Ureter (tissue), 1 donor: ENCODE measurements at places on chromosomes 2 and 18. TPM values are rescaled to one million over a fixed set of nuclear protein-coding genes. Genes with fewer than 3 reads are reported as not detected.

RTP5 gene
- total RNA-seq, result 0.21 TPM

PPM1G gene
- 61.7 TPM for total RNA-seq

LOXL3 gene
- 6.4 TPM for total RNA-seq

UPP2 gene
- not detected for total RNA-seq

HOXD12 gene
- not detected for total RNA-seq

IHH gene
- total RNA-seq, result not detected

MBOAT2 gene
- 40.7 TPM for total RNA-seq

IL1F10 gene
- total RNA-seq, result not detected

LYPD1 gene
- 0.36 TPM for total RNA-seq

SPATA3 gene
- not detected for total RNA-seq

GRCh38 chr18:24993628-24994027 lies 358.3 kb downstream of the ZNF521 start:
- no peak for DNase-seq

GRCh38 chr18:53380063-53380639 lies 844.3 kb downstream of the MBD2 start:
- DNase-seq, result no peak

DNA sequence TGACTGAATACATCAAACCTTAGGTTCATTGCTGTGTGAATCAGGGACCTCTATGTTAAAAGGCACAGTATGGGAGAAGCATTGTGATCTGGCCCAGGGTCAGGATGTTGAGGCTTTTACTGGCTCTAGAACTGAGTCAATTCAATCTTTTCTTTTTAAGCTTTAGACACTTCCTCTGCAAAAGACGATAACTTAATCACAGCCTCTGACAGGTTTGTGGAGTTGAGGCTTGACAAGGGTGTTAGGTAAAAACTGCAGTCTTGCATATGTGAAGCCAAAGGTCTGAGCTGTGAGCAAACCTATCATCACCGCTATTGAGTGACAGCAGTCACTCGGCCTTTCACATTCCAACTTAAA lies 17.3 kb upstream of the ARHGAP25 start:
- no peak for DNase-seq

DNA sequence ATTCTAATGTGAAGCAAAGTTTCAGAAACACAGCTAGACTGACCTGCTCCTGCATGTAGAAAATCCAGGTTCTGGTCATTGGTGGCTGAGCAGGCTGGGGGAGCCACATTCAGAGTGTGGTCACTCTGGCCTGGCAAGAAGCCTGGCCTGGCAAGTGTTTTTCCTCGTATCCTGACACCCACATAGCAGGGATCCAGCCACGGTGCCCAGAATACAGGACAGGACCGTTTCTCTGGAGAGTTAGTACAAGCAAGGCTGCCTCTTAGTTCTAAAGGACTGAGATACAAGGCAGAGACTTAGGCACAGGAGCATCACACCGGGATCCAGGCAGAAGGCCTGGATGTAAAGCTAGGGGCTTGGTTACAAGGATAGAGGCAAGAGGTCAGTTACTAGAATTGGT lies 4.8 kb upstream of the LAMA1 start:
- DNase-seq, result no peak

DNA sequence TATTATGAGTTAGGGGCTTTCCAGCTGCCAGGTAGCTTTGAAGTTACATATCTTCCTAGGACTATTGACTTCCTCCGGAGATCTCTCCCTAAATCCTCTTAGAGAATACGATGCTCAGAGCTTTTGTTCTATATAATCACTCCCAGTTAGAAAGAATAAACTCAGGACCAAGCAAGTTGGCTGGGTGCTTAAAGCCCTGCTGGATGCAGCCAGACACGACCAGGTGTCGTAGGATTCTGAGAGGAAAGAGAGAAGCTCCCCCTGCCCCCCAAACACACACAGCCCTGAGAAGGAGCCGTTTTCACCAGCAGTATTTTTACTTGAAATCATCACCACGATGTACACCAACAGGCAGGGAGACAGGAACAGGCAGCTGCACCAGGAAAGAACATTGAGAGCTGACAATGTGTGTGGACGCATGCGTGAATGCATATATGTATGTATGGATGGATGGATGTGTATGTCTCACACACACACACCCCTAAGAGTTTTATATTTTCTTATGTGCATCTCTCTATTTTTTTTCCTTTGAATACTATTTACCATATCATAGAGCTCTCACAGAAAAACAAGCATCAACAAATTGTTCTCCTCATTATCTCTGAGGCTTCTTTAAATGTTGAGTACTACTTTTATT lies 382.6 kb downstream of the EPHA4 start:
- no peak for DNase-seq

GRCh38 chr2:163649080-163649479 lies 86.7 kb downstream of the FIGN start:
- no peak for DNase-seq

- DNase-seq, result peak; percentile 92
These were observed 2.2 kb downstream of the RND3 start for GRCh38 chr2:150485114-150485870.

- DNase-seq, result no peak
These were observed 37.5 kb upstream of the NPAS2 start for GRCh38 chr2:100782380-100782878.

- DNase-seq, result no peak
These were observed 41.6 kb downstream of the ANKRD44 start for GRCh38 chr2:197268786-197269584.

GRCh38 chr2:134260713-134261112 lies 6.8 kb downstream of the MGAT5 start:
- DNase-seq, result no peak

DNA sequence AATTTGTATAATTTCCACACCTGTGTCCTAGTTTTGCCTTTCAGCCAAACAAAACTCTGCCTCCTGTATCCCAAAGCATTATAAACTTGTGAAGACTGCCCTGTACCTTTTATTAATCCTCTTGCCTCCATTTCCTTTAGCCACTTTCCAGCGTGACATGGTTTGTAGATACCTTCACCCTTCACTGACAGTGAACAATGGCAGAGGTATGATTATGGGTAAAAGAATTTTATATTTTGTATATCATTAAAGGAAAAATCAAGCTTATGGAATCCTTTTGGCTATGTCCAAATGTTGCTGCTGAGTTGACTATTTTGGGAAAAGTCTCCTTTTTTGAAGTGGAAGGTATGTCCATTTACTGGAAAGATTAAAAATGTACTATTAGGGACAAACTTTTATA lies 251.7 kb downstream of the HNMT start:
- no peak for DNase-seq

- DNase-seq, result no peak
These were observed 133.4 kb upstream of the SPATS2L start for GRCh38 chr2:200172944-200173581.

GRCh38 chr2:205714058-205714776 lies 31.9 kb downstream of the NRP2 start:
- DNase-seq, result no peak

- DNase-seq, result no peak
These were observed 22.3 kb downstream of the DTNB start for GRCh38 chr2:25651066-25651465.

DNA sequence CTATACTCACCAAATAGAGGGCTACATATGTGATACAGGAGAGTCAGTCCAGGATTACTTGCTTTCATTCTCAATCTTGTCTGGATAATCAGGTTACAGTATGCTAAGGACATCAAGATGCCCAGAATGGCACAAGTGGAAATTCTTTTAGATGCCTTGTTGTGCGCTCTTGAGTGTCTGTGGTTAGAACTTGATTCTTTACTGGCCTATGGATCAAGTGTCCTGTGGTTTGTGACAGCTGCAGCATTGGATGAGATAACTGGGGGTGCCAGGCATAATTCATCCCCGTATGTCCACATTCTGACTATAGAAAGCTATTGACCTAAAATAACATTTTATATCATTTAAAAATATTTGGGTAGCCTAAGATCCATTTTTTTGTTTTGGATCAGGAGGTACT lies 40.1 kb downstream of the CDC42EP3 start:
- DNase-seq, result no peak

DNA sequence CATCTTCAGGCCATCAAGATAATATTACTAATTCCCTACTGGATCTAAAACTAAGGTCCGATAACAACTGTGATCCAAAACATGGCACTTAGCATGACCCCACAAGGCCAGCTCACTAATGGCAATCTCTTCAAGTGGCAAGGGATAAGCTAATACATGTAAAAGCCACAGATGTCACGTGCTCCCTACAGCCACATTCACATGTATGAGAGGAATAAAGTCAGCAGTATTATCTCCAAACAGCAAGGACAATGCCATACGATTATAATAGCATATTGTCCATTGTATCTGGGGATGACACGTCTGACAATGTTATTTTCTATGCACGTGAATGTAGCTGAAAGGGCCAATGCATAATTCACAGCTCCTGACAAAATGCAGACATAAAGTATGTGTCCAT lies 56.0 kb downstream of the KLF7 start:
- DNase-seq, result no peak

GRCh38 chr2:14910654-14911053 lies 278.1 kb downstream of the LRATD1 start:
- DNase-seq, result no peak

DNA sequence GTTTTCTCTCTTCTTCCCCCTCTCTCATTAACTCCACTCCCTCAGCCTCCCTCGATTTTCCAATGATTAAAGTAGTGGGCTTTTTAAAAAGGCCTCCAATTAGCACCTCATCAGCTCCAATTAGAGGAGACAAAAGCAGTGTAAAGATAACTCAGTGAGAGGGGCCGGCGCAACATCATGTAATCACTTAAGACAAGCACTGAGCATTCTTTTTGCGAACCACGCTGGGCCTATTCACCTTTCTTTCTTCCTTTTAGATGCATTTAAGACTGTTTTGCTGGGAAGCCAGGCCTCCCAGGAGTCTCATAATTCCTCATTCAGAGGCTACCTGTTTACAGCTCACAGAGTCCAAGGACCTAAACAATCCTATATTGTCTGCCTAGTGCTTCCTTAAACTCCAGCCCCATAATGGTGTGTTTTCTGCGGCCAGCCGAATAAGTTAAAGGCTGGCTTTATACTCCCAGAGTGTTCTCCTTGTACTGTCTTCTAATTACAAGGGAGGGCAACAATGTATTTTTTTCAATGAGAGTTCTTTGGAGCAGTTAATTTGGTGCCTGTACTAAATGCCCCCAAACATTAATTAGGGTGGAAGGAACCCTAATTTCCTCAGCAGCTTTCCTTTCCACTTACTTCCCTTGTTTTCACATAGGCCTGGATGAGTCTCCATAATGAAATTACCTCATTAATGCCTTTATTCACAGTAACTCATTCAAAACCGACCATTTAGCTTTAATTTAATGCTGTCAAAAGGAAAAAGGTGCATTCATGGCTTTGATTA lies 28.0 kb upstream of the LMAN1 start:
- no peak for DNase-seq

DNA sequence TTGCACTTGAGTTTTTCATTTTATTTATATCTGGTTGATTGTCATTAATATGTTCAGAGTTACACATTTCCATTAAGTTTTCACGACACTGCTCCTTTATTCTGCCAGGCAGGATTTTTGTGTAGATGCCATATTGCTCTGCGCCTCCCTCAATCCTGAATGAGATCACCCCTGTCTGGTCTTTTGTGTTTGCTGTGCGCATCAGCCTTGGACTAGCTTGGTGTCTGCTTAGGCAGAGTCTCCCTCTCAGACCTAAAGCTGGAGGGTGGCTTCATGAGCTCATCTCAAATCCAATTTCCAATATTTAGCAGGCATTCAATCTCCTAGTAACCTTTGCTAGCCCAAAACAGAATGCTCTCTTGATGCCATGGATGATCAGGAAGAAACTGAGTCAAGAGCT lies 137.4 kb downstream of the SMAD7 start:
- peak; percentile 17 for DNase-seq

GRCh38 chr2:240257940-240258580 lies 117.6 kb upstream of the OTOS start:
- DNase-seq, result no peak

DNA sequence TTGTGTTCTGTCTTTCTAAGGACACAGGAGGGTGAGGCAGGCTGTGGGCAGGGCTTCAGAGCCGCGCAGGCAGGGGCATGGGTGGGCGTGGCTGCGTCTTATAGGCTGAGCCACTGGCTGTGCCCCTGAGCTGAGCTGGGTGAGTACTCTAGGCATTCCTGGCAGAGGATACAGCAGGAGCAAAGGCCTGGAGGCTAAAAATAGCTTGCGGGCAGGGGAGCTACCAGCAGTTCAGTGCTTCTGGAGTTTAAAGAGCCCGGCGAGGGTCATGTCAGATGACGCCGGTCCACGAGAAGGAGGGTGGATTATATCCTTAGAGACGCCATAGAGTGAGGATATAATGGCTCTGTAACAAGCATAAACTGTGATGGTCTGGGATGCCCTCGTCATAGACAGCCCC lies 31.5 kb upstream of the PDIA6 start:
- peak; percentile 65 for DNase-seq
